Thoracic aorta (tissue), 2 donors: ENCODE measurements at places on chromosomes 1 and 21.

DNA sequence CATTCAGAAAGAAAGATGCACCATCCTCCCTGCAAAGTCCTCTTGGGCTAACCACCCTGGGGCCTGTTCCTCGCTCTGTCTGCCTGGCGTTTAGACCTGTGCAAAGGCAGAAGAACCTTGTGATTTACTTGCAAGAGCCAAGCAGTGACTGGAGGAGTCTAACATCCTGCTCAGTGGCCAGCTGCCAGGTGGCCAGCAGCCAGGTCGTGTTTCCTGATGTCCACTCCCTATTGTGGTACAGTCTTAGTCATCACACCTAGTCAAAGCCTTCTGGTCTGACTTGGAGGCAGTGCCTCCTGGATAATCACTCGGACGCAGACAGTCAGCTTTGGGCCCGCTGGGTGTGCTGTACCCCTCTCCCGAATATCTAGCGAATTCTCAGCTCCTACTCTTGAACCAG, 118.1 kb downstream of the PGBD5 start:
- no peak for DNase-seq
- no peaks in the 10 kb centered on the region for H3K36me3 ChIP-seq
- H3K4me3 ChIP-seq, result no peak overlapping the region
- no peaks in the 10 kb centered on the region for H3K27me3 ChIP-seq

GRCh38 chr21:38721958-38722357, 83.8 kb upstream of the ETS2 start:
- no peaks in the 10 kb centered on the region for H3K36me3 ChIP-seq
- no peaks in the 10 kb centered on the region for H3K27me3 ChIP-seq
- DNase-seq, result no peak
- H3K27ac ChIP-seq, result no peak overlapping the region

- H3K4me3 ChIP-seq, result no peak overlapping the region
- no peaks in the 10 kb centered on the region for H3K27me3 ChIP-seq
- H3K4me1 ChIP-seq, result no peaks in the 10 kb centered on the region
- no peak overlapping the region for H3K27ac ChIP-seq
Measured at GRCh38 chr1:58836408-58836807, 52.6 kb upstream of the JUN start.

GRCh38 chr1:179476484-179476883, 99.3 kb downstream of the NPHS2 start:
- H3K4me1 ChIP-seq, result no peaks in the 10 kb centered on the region
- no peak for DNase-seq
- H3K36me3 ChIP-seq, result no peaks in the 10 kb centered on the region
- H3K27ac ChIP-seq, result no peak overlapping the region
- no peaks in the 10 kb centered on the region for H3K27me3 ChIP-seq
- H3K4me3 ChIP-seq, result no peak overlapping the region

- H3K27me3 ChIP-seq, result no peaks in the 10 kb centered on the region
- no peak overlapping the region for H3K4me3 ChIP-seq
- no peaks in the 10 kb centered on the region for H3K4me1 ChIP-seq
Measured at GRCh38 chr1:199172171-199173124, 533.6 kb downstream of the PTPRC start.

DNA sequence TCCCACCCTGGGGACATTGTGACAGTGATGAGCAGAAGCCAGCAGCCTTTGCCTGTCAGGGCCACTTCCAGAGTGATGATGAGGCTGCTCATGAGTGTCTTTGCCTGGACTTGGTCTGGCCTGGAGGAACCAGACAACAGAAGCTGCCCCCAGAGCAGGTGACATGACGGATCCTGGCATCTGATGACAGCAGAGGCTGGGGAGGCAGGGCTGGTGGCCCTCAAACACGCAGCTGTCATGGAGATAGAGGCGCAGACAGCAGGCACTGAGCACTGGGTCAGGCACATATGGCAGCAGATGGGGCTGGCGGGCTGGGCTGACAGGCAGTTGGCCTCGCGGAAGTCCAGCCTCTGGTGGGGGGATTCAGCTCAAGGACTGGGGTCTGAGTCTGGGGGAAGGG, 66.4 kb upstream of the STUM start:
- H3K4me1 ChIP-seq, result no peaks in the 10 kb centered on the region
- no peaks in the 10 kb centered on the region for H3K36me3 ChIP-seq
- no peaks in the 10 kb centered on the region for H3K27me3 ChIP-seq
- H3K4me3 ChIP-seq, result no peak overlapping the region
- no peak overlapping the region for H3K27ac ChIP-seq

- peak within 1 kb of the TSS; percentile 74 for H3K4me3 ChIP-seq
- peak within 1 kb of the TSS; percentile 44 for H3K27ac ChIP-seq
- H3K36me3 ChIP-seq, result peaks cover 3% of the 10 kb centered on the region
- peak; percentile 58 for DNase-seq
- H3K4me1 ChIP-seq, result peaks cover 7% of the 10 kb centered on the region
Measured at GRCh38 chr1:156601122-156601830, at the start of gene GPATCH4. GPATCH4 (minus strand) TSS chr1:156601479.

GRCh38 chr21:29749223-29749622, 190.6 kb downstream of the GRIK1 start:
- H3K4me1 ChIP-seq, result no peaks in the 10 kb centered on the region
- no peaks in the 10 kb centered on the region for H3K27me3 ChIP-seq
- no peaks in the 10 kb centered on the region for H3K36me3 ChIP-seq
- DNase-seq, result no peak
- H3K4me3 ChIP-seq, result no peak overlapping the region

DNA sequence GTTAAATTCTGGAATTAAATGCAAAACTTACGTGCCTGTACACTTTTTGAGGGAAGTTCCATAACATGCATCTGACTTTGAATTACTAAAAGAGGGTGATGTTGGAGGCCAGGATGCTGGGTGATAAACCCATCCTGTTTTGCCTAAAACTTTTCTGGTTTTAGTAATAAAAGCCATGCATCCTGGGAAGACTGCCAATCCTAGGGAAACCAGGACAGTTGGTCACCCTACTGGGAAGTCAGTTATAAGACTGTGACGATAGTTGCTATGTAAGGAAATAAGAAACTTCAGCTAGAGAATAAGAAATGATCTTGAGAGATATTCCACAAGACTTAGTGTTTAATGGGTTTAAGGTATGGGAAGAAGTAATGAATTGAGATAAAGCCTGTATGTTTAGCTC, 336.6 kb upstream of the LYPLAL1 start:
- no peak overlapping the region for H3K27ac ChIP-seq
- H3K27me3 ChIP-seq, result no peaks in the 10 kb centered on the region
- no peaks in the 10 kb centered on the region for H3K4me1 ChIP-seq
- no peak overlapping the region for H3K4me3 ChIP-seq
- no peak for DNase-seq

DNA sequence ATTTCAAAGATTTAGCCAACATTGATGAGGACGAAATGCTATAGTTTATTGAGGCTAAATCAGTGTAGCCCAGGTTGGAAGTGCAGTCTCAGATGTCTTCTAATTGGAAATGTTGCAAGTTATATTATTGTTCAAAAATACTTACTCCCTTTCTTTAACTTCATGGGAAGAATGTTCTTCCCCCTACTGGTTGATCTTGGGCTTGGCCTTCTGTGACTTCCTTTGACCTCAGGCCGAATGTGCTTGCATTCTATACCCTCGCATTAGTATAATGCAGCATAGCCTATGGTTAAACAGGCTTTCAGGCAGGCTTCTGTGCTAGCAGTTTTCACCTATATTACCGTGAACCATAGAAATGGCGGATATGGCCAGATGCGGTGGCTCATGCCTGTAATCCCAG, 77.3 kb downstream of the RPE65 start:
- H3K36me3 ChIP-seq, result no peaks in the 10 kb centered on the region
- DNase-seq, result no peak
- H3K27ac ChIP-seq, result no peak overlapping the region
- peaks cover 7% of the 10 kb centered on the region for H3K4me1 ChIP-seq
- H3K4me3 ChIP-seq, result no peak overlapping the region

- H3K27ac ChIP-seq, result no peak overlapping the region
- DNase-seq, result no peak
- H3K27me3 ChIP-seq, result no peaks in the 10 kb centered on the region
- no peaks in the 10 kb centered on the region for H3K36me3 ChIP-seq
Measured at GRCh38 chr1:58620259-58620658, 43.2 kb upstream of the TACSTD2 start.

DNA sequence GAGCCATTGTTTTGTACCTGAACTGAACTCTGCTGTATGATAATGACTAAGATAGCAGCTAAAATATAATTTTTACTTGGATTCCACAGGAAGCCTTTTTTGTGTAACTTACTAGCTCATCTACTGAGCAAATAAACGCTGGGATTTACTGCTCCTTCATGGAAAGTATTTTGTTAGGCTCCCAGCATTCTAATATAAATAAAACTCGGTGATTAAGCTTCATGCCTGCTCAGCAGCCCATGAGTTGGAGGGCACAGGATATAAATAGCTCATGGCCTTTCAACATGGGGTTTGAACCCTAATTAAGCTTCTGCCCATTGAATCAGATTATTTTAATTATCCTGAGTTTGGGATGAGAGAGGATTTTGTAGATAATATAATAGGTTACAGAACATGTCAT, 180.0 kb downstream of the PCP4 start:
- peak overlapping the region; percentile 77 for H3K27ac ChIP-seq
- H3K27me3 ChIP-seq, result no peaks in the 10 kb centered on the region
- peaks cover 53% of the 10 kb centered on the region for H3K4me1 ChIP-seq
- no peak for DNase-seq
- H3K36me3 ChIP-seq, result no peaks in the 10 kb centered on the region

GRCh38 chr1:96596226-96596922, 125.2 kb upstream of the PTBP2 start:
- no peak overlapping the region for H3K27ac ChIP-seq
- no peak for DNase-seq
- no peaks in the 10 kb centered on the region for H3K27me3 ChIP-seq
- H3K4me1 ChIP-seq, result peaks cover 11% of the 10 kb centered on the region

GRCh38 chr1:215076322-215076721, 6.2 kb upstream of the KCNK2 start:
- H3K36me3 ChIP-seq, result no peaks in the 10 kb centered on the region
- H3K27me3 ChIP-seq, result no peaks in the 10 kb centered on the region
- H3K27ac ChIP-seq, result no peak overlapping the region

GRCh38 chr1:115796897-115797296, 28.4 kb upstream of the CASQ2 start:
- no peak overlapping the region for H3K4me3 ChIP-seq
- DNase-seq, result no peak
- no peaks in the 10 kb centered on the region for H3K36me3 ChIP-seq
- H3K4me1 ChIP-seq, result no peaks in the 10 kb centered on the region

DNA sequence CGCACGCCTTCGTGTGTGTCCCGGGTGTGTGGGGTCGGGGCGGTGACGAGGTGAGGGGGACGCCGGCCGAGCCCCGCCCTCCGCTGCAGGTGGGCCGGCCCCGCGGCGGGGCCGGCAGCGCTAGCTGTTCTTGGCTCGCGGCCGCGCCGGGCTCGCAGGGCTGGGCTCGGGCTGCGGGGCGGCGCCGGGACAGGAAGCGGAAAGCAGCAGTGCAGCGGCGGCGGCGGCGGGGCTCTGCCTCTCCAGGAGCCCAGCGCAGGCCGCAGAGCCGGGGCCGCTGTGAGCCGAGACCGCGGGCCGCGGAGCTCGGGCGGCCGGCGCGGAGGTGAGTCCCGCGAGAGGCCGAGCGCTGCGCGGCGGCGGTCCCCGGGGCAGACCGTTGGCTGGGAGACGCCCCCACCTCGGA, at the start of gene VANGL1:
TSS of gene VANGL1 (plus strand) at position 209 of the 406 bp plus-strand sequence. CDS start 9,444 bp downstream, outside the sequence.
- H3K4me1 ChIP-seq, result peaks cover 26% of the 10 kb centered on the region
- H3K27me3 ChIP-seq, result no peaks in the 10 kb centered on the region
- H3K36me3 ChIP-seq, result no peaks in the 10 kb centered on the region

GRCh38 chr1:114081437-114082303, 72.0 kb downstream of the SYT6 start:
- no peak overlapping the region for H3K27ac ChIP-seq
- no peak for DNase-seq
- H3K36me3 ChIP-seq, result no peaks in the 10 kb centered on the region
- H3K4me1 ChIP-seq, result peaks cover 6% of the 10 kb centered on the region
- peak overlapping the region; percentile 38 for H3K4me3 ChIP-seq

DNA sequence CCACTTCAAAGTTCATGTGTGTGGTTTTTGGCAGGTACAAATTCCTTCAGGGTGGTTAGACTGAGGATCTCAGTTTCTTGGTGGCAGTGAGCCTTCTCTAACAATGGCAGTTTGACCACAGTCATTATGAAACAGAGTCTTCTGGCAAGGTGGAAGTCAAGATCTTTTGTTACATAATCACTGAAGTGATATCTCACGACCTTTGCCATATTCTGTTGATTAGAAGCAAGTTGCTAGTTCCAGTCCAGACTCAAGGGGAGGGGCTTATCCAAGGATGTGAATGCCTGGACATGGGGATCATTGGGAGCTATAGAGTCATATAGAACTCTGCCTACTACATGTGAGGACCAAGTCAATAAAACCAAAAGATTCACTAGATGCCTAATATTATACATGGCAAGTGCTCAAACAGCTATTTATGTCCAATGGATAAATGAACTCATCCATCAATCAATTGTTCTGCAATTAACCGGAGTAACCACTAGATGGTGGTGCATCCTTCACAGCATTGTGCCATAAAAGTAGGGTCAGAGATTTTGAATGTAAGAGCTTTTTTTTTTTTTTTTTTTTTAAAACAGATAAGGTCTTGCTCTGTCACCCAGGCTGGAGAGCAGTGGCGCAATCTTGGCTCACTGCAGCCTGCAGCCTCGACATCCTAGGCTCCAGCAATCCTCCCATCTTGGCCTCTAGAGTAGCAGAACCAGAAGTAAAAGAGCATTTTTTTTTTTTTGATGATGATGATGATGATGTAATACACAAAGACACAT, 131.9 kb downstream of the CRB1 start:
- no peaks in the 10 kb centered on the region for H3K4me1 ChIP-seq
- H3K36me3 ChIP-seq, result no peaks in the 10 kb centered on the region
- no peak overlapping the region for H3K4me3 ChIP-seq
- no peak overlapping the region for H3K27ac ChIP-seq
- no peaks in the 10 kb centered on the region for H3K27me3 ChIP-seq
- DNase-seq, result no peak

DNA sequence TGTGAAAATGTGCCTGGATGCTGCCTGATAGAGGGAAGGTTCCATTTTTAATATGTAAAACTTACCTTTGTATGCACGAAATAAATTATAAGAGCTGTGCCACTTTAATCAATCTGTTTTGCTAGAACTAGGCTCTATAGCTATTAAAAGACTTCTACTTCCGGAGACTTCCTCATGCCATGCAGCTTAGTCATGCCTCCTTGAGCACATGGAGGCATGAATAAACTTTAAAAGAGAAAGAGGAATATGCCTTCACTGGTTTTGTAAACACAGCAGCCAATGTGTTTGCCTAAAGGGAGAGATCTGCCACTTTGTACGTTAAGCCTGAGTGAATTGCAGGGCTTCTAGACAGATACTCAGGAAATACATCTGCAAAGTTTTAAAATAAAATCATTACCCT, 604.6 kb downstream of the LRRIQ3 start:
- no peaks in the 10 kb centered on the region for H3K36me3 ChIP-seq
- peak overlapping the region; percentile 65 for H3K4me3 ChIP-seq
- H3K4me1 ChIP-seq, result peaks cover 15% of the 10 kb centered on the region
- H3K27me3 ChIP-seq, result no peaks in the 10 kb centered on the region

- no peak overlapping the region for H3K27ac ChIP-seq
- H3K36me3 ChIP-seq, result no peaks in the 10 kb centered on the region
- H3K4me1 ChIP-seq, result no peaks in the 10 kb centered on the region
- no peak for DNase-seq
Measured at GRCh38 chr21:17900281-17900989, 81.3 kb upstream of the C21orf91 start.

GRCh38 chr21:32001390-32001789, 128.6 kb downstream of the HUNK start:
- no peaks in the 10 kb centered on the region for H3K4me1 ChIP-seq
- H3K4me3 ChIP-seq, result no peak overlapping the region
- no peaks in the 10 kb centered on the region for H3K36me3 ChIP-seq
- no peak for DNase-seq

GRCh38 chr1:184975208-184975870, 1.0 kb upstream of the NIBAN1 start:
- no peak for DNase-seq
- H3K4me1 ChIP-seq, result no peaks in the 10 kb centered on the region
- H3K27ac ChIP-seq, result peak overlapping the region; percentile 96

GRCh38 chr1:19872190-19872589, 10.0 kb upstream of the OTUD3 start:
- H3K27me3 ChIP-seq, result no peaks in the 10 kb centered on the region
- no peaks in the 10 kb centered on the region for H3K4me1 ChIP-seq
- no peak overlapping the region for H3K4me3 ChIP-seq
